ENCODE measurements at places on chromosomes 16 and 17.

DNA sequence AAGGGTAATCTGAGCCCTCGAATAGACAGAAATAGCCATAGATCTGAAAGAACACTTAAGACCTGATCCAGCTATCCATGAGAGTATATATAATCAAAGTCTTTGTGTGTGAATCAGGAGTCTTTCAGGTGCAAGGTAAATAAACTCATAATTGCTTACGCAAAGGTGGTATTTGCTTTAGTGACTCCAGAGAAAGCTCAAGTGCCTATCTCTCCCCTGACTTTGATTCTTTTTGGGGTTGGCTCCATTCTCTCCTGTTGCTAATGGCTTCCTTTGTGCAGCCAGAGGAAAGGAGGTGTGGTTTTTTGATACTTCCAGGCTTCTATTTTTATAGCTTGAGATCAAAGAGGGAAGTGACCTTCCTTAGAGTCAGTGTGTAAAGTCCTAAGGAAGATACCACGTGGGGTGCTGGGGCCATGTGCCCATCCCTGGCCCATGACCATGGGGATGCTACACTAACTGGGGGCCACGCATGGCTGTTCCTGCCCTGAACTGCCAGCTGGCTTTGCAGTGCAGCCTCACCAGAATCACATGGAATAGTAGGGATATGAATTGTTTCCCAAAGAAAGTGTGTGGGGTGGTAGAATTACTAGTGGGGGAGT is 45.8 kb downstream of the TENT4B start:
- no peak for DNase-seq

- no peak for DNase-seq
Observed at GRCh38 chr16:70740914-70741782, 55.3 kb upstream of the MTSS2 start.

GRCh38 chr17:40714473-40714872 is 10.9 kb upstream of the KRT24 start:
- no peak for DNase-seq

GRCh38 chr17:57677301-57677700 is 67.8 kb downstream of the CCDC182 start:
- DNase-seq, result no peak

GRCh38 chr17:16980813-16981731 is 9.2 kb upstream of the TNFRSF13B start:
- no peak for DNase-seq

- DNase-seq, result no peak
Observed at GRCh38 chr16:53504665-53505064, 1.7 kb upstream of the AKTIP start.

- no peak for DNase-seq
Observed at GRCh38 chr17:64337676-64338075, 53.0 kb downstream of the PECAM1 start.

- DNase-seq, result no peak
Observed at GRCh38 chr16:87246269-87247065, 70.7 kb downstream of the C16orf95 start.

GRCh38 chr17:1005361-1005946 is 8.5 kb downstream of the TIMM22 start:
- no peak for DNase-seq

- no peak for DNase-seq
Observed at GRCh38 chr17:77428749-77429368, 288.1 kb downstream of the SEC14L1 start.

Data from HEK293T (cell line).